ENCODE measurements at places on chromosomes 4 and X. TPM values are rescaled to one million over a fixed set of nuclear protein-coding genes. Genes with fewer than 3 reads are reported as not detected.

Gene PGAM4
- not detected for total RNA-seq

Gene UBA1
- 238 TPM for total RNA-seq

Gene HSFX1
- total RNA-seq, result 8.2 TPM

Gene CXorf49B
- total RNA-seq, result not detected

Gene L1CAM
- total RNA-seq, result 164 TPM

Gene CENPVL2
- total RNA-seq, result 0.59 TPM

DNA sequence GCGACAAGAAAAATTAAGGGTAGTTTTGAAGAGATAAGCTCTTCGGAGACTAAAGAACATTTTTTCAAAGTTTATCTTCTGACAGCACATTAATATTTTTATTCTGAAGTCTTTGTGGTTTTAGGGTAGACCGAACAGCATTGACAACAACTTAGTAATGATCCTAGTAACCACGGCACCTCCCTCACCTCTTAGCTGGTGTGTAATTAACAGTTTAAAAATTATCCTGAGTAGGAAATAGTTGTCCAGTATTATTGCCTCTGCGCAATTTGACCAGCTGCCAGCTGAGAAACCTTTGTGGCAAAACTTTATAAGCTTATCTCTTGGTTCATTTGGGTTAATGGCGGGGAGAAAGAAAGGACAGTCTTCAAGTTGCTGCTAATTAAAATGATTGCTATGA lies 213.6 kb downstream of the CBLL2 start:
- DNase-seq, result no peak

DNA sequence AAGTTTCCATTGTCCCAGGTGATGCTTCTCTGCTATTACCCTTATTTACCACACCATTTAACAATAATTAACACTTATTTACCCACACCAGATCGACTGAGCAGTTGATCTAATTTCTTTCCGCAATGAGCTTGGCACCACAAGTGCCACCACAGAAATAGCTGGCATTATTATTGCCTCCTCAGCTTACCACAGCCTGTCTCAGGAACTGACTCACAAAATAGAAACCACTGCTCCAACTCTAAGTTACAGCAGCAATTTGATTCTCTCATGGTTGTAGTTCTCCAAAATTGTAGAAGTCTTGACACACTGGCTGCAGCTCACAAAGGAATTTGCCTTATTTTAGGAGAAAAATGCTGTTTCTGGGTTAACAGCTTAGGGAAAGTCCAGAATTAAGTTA lies 22.5 kb downstream of the ZNF721 start:
- no peak for DNase-seq

- DNase-seq, result no peak
Measured at GRCh38 chr4:64340218-64341110, 68.8 kb downstream of the TECRL start.

GRCh38 chrX:96721354-96721753 lies 36.7 kb downstream of the DIAPH2 start:
- no peak for DNase-seq

DNA sequence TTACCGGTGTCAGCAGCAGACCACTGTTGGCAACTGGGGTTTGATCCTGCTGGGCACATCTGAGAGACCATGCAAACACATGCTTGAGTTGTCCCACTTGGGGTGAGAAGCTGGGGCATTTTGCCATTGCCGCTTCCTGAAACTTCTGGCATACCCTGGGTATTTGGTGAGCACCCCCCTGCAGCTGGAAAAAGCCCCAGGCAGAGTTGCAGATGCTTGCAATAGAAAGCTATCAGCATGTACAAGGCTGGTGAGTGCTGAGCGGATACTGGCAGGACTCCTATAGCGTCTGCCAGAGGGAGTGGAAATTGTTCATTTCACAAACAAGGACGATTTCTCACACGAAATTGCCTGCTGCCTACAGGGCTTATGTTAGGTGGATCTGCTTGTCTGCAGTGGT lies 32.3 kb downstream of the SUPT20HL1 start:
- DNase-seq, result no peak

- no peak for DNase-seq
Measured at GRCh38 chr4:110955748-110956147, 332.9 kb upstream of the PITX2 start.

DNA sequence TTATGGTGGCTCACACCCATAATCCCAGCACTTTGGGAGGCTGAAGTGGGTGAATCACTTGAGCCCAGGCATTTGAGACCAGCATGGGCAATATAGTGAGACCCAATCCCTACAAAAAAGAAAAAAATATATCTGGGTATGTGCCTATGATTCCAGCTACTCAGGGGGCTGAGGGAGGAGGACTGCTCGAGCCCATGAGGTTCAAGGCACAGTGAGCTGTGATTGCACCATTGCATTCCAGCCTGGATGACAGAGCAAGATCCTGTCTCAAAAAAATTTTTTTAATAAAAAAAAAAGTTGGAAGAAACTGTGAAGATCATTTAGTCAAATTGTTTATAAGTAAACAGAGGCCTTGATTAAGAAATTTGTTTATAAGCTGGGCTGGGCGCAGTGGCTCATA lies 39.7 kb downstream of the KLHL8 start:
- DNase-seq, result no peak

- DNase-seq, result no peak
Measured at GRCh38 chrX:103817502-103817901, 14.6 kb downstream of the RAB9B start.

DNA sequence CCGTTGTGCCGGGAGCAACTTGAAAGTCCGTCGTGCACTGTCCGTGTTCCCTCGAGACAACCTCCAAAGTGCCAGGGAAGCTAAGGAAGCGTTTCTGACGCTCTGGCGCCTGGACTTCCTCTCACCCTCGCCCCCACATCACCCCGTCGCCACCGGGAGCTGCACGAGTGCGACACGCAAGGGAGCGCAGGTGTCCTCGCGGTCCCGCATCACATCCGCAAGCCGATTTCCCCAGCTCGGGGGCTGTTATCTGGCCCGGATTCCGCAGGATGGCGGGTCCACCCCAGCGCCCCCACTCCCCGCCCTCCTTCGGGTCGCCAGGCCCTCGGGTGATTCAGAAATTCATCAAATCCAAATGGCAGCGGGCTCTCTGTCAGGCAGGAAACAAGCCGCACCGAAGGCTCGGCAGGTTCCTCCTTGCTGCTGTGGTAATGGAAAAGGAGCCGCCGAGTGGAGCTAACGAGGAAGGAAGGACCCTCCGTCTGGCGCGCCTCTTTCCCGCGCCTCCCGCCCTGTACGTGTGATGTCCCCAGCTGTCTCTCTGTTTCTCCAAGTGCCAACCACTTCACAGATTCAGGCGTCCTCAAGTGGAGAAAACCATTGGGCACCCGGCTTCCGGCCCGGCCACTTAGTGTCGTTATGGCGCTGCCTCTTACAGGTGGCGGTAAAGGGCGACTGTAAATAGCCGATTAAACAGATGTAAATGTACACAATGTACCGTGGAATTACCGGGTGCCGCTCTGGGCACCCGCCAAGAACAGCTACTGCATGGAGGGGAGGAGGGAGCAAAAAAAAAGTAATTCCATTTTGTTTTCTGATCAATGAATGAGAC lies 921 bp upstream of the SETD7 start:
- peak; percentile 71 for DNase-seq

DNA sequence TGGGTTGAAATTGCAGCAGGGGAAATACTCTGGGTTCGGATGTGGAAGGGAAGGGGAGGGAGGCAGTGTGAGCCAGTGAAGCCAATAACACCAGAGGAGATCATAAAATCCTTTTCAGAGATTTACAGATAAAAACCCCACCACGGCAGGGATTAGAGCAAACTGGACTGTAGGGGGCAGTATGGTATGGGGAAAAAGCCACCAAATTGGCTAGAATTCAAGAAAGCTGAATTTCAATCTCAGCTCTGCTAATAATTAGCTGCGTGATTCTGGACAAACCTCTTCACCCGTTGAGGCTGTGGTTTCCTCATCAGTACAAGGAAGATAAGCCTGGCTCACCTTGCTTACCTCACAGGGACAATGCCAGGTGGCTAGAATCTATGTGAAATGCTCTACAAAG lies 108.1 kb downstream of the ATG4A start:
- no peak for DNase-seq

DNA sequence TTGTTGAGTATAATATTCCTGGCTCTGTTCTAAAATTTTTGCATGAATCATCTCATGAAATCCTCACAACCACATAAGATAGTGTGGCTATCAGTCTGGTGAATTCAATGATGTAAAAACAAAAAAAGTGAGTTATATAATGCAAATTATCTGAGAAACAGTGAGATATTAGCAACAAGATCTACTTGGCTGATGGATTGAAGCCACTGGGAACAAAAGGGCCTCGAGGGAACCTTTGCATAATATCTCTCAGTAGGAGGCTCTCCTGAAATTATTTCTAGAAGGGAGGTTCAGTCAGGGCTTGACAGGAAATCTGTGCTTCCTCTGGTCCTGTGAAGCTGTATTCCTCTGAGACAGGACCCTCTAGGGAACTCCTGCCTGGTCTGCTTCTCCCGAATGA lies 30.1 kb upstream of the NUP54 start:
- no peak for DNase-seq

DNA sequence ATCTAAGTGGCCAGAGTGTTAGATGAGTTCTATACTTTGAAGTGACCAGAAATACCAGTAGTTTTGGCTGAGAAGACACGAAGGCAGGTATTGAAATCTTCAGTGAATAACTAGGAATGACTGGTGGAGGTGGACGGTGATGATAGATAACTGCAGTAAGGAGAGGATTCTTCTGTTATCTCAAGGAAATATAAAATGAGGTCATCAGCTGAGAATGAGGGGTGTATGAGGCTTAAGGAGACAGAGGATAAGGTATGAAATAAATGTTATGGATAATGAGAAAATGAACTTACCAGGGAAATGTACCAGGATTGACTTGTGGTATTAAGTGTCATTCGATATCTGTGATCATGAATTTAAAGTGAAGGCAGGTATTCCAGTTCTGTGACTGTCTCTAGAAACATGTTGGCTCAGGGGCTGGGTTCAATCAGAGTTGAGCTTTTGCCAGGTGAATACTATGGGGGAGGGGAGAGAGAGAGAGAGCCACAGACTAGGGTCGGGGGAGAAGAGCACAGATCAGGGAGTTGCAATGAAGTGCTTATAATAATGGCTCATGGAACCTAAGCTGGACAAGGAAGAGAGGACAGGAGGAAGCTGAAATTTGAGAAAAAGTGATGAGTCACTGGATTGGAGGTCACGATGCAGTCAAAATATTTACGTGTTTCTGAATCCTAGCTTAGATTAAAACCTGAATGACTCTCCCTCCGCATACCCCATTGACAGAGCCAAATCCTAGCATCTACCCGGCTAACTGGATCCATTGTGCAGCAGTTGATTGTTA lies 37.5 kb upstream of the BRS3 start:
- DNase-seq, result no peak

DNA sequence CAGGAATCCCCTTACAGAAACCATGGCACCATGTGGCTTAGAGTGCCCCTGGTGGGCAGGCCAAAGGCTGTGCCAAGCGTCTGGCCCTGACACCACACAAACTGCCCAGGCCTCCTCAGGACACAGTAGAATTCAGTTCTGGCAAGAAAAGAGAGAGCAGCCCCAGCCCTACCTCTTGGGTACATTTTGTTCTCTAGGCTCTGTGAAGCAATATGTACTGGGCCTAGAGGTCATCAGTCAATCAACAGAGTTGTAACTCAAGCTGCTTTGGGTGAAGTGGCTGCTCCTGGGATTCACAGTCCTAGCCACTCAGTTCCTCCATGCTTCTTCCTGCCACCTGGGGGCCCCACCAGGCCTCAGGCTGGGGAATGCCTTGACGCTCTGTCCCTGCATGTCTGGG lies 158.1 kb upstream of the MAMLD1 start:
- no peak for DNase-seq

- no peak for DNase-seq
Measured at GRCh38 chr4:83905952-83906351, 370.0 kb downstream of the GPAT3 start.

DNA sequence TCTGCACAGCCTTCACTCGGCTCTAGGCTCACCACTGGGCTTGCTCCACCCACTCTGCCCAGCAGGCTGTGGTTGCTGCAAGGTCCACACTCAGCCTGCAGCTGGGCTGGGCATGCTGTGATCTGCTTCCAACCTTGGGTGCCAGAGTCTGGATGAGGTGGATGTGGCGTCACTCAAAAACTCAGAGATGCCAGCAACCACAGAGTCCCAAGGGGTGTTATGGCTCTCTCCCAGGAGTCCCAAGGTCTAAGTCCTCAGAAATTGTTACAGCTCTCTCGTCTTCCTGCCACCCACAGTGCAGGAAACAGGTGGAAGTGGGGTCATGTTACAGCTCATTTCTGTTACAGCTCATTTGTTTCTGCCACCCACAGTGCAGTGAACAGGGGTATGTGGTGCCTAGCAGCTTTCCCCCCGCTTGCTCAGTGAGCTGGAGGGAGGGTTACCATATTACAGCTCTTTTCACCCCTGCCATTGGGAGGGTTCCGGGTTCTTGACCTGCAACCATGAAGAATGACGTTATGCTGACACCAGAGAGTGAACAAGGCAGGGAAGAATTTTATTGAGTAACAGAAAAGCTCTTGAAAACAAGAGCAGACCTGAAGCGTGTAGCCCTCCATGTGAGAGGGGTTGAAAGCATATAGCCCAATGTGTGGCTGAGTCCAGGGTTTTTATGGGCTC lies 893.9 kb downstream of the PCDH7 start:
- DNase-seq, result no peak

DNA sequence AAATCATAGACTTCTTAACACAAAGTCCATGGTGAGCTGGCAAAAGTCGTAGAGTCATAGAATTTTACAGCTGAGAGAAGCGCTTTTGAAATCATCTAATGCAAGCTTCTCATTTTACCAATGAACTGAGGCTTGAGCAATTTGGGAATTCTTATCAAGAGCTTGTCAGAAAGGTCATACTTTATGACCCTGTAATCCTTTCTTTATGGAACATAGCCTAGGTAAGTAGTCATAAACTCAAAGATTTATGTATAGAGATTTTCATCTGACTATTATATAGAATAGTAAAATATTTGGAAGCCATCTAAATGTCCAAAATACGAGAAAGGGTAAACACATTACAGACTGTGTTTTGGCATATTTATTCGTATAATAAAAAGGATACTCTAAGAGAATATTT lies 563.5 kb downstream of the PCDH7 start:
- no peak for DNase-seq

DNA sequence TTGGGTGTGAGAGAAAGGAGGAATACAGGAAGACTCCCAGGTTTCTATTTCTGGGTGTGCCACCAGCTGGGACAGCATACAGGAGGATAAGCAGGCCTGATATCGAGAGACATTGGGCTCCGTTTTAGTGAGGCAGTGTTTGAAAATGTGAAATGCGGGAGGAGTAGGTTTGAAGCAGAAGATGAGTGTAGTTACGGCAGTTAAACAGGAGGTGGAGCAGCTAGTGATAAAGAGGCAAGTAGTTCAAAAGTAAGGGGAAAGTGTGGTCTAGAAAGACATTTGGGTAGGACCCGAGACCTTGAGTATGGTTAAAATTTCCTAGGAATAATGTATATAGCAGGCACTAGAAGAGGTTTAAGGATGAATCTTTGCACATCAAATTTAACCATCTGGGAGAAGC lies 42.4 kb downstream of the DCUN1D4 start:
- no peak for DNase-seq

GRCh38 chr4:6278801-6279197 lies 9.1 kb downstream of the WFS1 start:
- DNase-seq, result no peak

- DNase-seq, result no peak
Measured at GRCh38 chr4:86965019-86965976, 30.5 kb downstream of the AFF1 start.

- no peak for DNase-seq
Measured at GRCh38 chr4:6909970-6910339, 329 bp downstream of the TBC1D14 start.

Measured in dorsolateral prefrontal cortex (tissue), 122 donors.